Stimulated activated memory B cell treated with anti-CD40 and anti-IgM and Interleukin-4, amounts not matched to agents 10 μg/mL and 1 μg/mL and 100 μg/mL, for 72 hours (primary cell): ENCODE measurements at places on chromosomes 1 and 21.

GRCh38 chr1:161982507-161982895, 41.2 kb downstream of the OLFML2B start:
- no peak overlapping the region for H3K27ac ChIP-seq
- no peak for ATAC-seq
- H3K36me3 ChIP-seq, result no peaks in the 10 kb centered on the region

DNA sequence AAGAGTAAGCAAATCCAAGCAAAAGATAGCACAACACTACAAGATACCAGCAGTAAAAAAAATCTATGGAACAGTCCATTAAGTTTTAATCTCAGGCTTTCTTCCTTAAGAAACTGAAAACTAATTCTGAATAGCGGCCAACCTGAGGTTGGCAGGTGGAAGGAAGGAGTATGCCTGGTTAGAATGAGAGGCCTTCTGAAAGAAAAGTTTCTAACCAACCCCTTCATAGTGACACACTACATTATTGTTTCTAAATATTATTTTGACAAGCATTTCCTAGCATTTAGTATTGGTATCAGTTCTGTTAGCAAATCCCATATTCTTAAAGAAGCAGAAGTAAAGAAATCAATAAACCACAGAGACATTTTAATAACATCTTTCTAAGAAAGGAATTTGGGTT, 205.7 kb upstream of the PTBP2 start:
- no peaks in the 10 kb centered on the region for H3K36me3 ChIP-seq
- ATAC-seq, result no peak
- no peaks in the 10 kb centered on the region for H3K27me3 ChIP-seq
- no peaks in the 10 kb centered on the region for H3K4me1 ChIP-seq
- H3K4me3 ChIP-seq, result no peak overlapping the region

DNA sequence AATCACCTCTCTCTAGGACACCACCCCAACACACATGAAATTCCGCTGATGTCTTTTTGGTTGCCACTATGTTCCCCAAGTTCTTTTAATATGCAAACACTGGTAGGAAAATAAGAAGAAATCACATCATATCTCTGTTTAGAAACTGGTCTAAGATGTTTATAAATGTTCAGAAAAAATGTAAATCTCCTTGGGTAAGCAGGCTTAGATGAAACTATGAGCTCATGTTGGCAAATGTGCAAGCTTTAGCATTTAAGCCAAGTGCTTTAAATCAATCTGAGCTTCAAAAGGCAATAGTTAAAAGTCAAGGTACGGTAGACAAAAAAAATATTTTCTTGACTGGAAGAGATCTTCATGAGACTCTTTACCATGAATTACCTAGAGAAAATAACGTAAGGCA, 25.2 kb upstream of the SLAMF9 start:
- peaks cover 46% of the 10 kb centered on the region for H3K27me3 ChIP-seq
- ATAC-seq, result no peak
- no peak overlapping the region for H3K4me3 ChIP-seq
- H3K27ac ChIP-seq, result no peak overlapping the region
- H3K4me1 ChIP-seq, result no peaks in the 10 kb centered on the region
- H3K36me3 ChIP-seq, result no peaks in the 10 kb centered on the region

- H3K27me3 ChIP-seq, result peaks cover 20% of the 10 kb centered on the region
- H3K4me1 ChIP-seq, result no peaks in the 10 kb centered on the region
- H3K4me3 ChIP-seq, result no peak overlapping the region
- H3K27ac ChIP-seq, result no peak overlapping the region
- no peak for ATAC-seq
Observed at GRCh38 chr21:45680215-45680614, 36.7 kb downstream of the PCBP3 start.

GRCh38 chr1:78722105-78722504, 72.5 kb downstream of the IFI44 start:
- no peak overlapping the region for H3K27ac ChIP-seq
- H3K27me3 ChIP-seq, result no peaks in the 10 kb centered on the region
- no peak overlapping the region for H3K4me3 ChIP-seq
- H3K4me1 ChIP-seq, result no peaks in the 10 kb centered on the region
- ATAC-seq, result no peak

GRCh38 chr1:60596791-60597750, 485.3 kb upstream of the NFIA start:
- no peak overlapping the region for H3K27ac ChIP-seq
- H3K36me3 ChIP-seq, result no peaks in the 10 kb centered on the region

GRCh38 chr1:86138746-86139145, 17.8 kb downstream of the COL24A1 start:
- no peaks in the 10 kb centered on the region for H3K36me3 ChIP-seq
- H3K27ac ChIP-seq, result no peak overlapping the region
- H3K4me3 ChIP-seq, result no peak overlapping the region

GRCh38 chr21:45451771-45452182, 46.8 kb downstream of the COL18A1 start:
- no peak overlapping the region for H3K27ac ChIP-seq
- H3K27me3 ChIP-seq, result peaks cover 29% of the 10 kb centered on the region
- H3K4me1 ChIP-seq, result no peaks in the 10 kb centered on the region
- no peaks in the 10 kb centered on the region for H3K36me3 ChIP-seq
- H3K4me3 ChIP-seq, result no peak overlapping the region
- no peak for ATAC-seq

- peak within 1 kb of the TSS; percentile 82 for H3K27ac ChIP-seq
- H3K4me1 ChIP-seq, result peaks cover 38% of the 10 kb centered on the region
- no peaks in the 10 kb centered on the region for H3K27me3 ChIP-seq
- no peaks in the 10 kb centered on the region for H3K36me3 ChIP-seq
- H3K4me3 ChIP-seq, result peak within 1 kb of the TSS; percentile 87
- peak; percentile 100 for ATAC-seq
Observed at GRCh38 chr1:3796215-3797061, at the start of gene LRRC47. TSS of gene LRRC47 (minus strand) at chr1:3796498. CDS start at chr1:3796476, 22 bp downstream.

GRCh38 chr1:205497351-205497750, 7.1 kb upstream of the CDK18 start:
- H3K4me1 ChIP-seq, result no peaks in the 10 kb centered on the region
- no peak overlapping the region for H3K27ac ChIP-seq
- peaks cover 51% of the 10 kb centered on the region for H3K27me3 ChIP-seq
- ATAC-seq, result no peak
- no peak overlapping the region for H3K4me3 ChIP-seq
- H3K36me3 ChIP-seq, result no peaks in the 10 kb centered on the region

DNA sequence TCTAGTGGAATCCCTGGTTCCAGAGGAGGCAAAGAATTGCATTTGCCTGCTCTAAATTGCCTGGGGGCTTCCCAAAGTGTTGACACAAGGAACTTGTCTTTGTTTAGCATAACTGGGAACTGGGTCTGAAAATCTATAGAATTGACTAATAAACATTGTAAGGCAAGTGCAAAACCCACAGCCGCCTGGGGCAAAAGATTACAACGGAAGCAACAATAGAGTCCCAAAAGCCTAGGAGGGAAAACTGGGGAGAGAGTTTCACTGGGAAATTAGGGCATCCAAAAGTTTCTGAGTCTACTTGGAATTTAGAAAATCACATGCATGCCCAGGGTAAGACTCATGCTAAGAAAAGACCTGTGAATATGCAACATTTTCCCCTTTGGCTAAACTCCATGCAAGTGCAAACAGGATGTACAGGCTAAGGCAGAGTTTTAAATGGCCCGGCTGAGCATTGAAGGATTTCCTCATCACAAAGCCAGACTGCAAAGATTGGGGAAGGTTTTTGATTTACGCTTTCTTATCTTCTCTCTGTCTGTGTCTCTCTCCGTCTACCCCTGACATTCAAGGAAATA, 725.3 kb upstream of the NCAM2 start:
- H3K36me3 ChIP-seq, result no peaks in the 10 kb centered on the region
- H3K27ac ChIP-seq, result no peak overlapping the region
- ATAC-seq, result no peak
- no peaks in the 10 kb centered on the region for H3K27me3 ChIP-seq
- H3K4me1 ChIP-seq, result no peaks in the 10 kb centered on the region
- H3K4me3 ChIP-seq, result no peak overlapping the region

- H3K4me3 ChIP-seq, result no peak overlapping the region
- H3K27ac ChIP-seq, result no peak overlapping the region
- peaks cover 9% of the 10 kb centered on the region for H3K27me3 ChIP-seq
- ATAC-seq, result no peak
Observed at GRCh38 chr1:211910113-211910884, 79.7 kb upstream of the LPGAT1 start.

DNA sequence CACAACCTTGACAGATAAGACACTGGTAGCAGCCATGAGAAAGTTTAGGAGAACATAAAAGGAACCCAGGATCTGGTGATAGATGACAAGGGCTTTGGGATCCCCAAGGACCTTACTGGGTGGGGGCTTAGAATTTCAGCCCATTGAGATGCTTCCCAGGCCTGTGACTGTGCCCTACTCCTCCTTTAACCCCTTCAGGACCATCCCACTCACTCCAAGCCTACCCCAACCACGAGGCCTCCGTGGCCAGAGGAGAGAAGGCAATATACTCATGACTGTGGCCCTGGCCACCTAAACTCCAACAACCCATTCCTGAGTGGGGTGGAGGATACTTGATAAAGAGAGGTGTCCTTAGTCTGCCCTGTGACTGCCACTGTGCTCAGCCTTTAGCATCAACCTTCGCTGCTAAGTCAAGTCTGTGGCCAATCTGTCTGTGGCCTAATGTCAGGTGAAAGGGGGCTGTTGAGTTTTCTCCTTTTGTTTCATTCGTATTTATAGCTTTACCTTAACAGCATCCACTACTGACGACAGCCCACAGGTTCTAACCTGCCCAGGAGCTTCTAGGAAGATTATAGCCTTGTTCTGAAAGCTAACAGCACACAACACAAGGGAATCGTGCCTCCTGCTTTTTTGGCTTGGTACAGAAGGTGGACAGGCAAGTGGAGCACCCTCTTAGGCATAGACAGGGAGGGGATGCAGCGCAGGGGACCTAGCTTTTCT, 16.9 kb upstream of the BCAR3 start:
- peak overlapping the region; percentile 91 for H3K27ac ChIP-seq
- no peaks in the 10 kb centered on the region for H3K27me3 ChIP-seq
- H3K4me3 ChIP-seq, result no peak overlapping the region
- no peaks in the 10 kb centered on the region for H3K36me3 ChIP-seq

- H3K27me3 ChIP-seq, result peaks cover 40% of the 10 kb centered on the region
- no peak for ATAC-seq
- no peak overlapping the region for H3K4me3 ChIP-seq
- H3K4me1 ChIP-seq, result peaks cover 5% of the 10 kb centered on the region
- peak overlapping the region; percentile 9 for H3K27ac ChIP-seq
Observed at GRCh38 chr1:204123376-204123775, 28.5 kb downstream of the ETNK2 start.

DNA sequence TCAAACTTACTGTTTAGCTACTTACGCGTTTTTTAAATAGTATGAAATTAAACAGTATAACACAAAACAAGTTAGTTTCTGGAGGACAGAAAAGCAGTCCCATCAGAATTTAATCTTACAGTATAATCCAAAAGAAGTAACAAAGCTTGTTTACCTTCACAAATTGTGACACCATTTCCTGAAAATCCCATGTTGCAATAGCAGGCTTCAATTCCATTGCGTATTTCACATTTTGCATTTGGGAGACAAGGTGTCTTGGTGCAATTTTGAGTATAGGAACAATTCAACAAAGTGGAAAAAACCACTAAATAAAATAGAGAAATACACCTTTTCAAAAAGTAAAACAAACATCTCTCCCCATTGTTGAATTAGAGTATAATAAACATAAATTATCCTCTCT, 1.6 kb downstream of the ADGRL4 start:
- no peak for ATAC-seq
- H3K27me3 ChIP-seq, result no peaks in the 10 kb centered on the region
- no peaks in the 10 kb centered on the region for H3K36me3 ChIP-seq
- H3K4me3 ChIP-seq, result no peak overlapping the region
- H3K27ac ChIP-seq, result no peak overlapping the region

- H3K27ac ChIP-seq, result no peak overlapping the region
- no peaks in the 10 kb centered on the region for H3K27me3 ChIP-seq
- H3K4me1 ChIP-seq, result no peaks in the 10 kb centered on the region
- no peak overlapping the region for H3K4me3 ChIP-seq
Observed at GRCh38 chr21:28852706-28853105, 140.0 kb downstream of the LTN1 start.

DNA sequence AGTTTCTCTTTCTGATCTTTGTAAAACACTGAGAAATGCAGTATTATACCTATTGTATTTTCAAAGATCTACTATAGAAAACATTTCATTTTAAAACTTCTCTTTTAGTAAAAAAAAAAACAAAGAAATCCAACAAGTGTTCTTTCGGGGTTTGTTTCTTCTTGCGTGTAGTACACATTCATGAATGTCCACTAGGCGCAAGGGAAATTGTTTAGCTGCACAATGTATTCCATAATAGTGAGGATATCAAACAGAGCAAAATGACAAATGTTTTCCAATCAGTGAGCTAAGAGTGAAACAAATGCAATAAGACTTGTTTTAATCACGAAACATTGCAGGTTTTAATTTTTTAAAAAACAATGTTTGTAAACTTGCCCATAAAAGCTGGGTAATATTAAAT, 68.6 kb downstream of the LHX8 start:
- H3K27ac ChIP-seq, result no peak overlapping the region
- no peak overlapping the region for H3K4me3 ChIP-seq
- no peaks in the 10 kb centered on the region for H3K36me3 ChIP-seq
- ATAC-seq, result no peak

GRCh38 chr21:44304877-44305293, 5.0 kb downstream of the PFKL start:
- H3K27ac ChIP-seq, result peak overlapping the region; percentile 0
- H3K4me1 ChIP-seq, result peaks cover 57% of the 10 kb centered on the region
- no peaks in the 10 kb centered on the region for H3K27me3 ChIP-seq
- H3K4me3 ChIP-seq, result no peak overlapping the region

DNA sequence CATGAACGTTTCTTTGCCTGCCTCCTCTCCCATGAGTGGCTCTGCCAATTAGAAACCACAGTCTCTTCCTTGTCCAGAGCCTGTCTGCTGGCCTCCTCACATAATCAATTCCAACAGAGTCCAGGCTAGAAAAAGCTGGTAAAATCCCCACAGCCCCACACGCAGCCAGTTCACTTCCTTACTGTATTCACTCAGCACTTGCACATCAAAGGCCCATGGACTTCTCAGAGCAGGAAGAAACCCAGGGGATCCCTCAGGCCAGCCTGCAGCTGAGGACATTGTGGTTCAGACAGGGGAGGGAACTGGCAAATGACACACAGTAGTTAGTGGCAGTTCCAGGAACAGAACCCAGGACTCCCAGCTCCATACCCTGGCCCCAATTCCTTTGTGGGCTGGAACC, 171.6 kb upstream of the EDN2 start:
- H3K27ac ChIP-seq, result peak overlapping the region; percentile 68
- ATAC-seq, result no peak
- H3K27me3 ChIP-seq, result no peaks in the 10 kb centered on the region
- H3K4me3 ChIP-seq, result peak overlapping the region; percentile 3

DNA sequence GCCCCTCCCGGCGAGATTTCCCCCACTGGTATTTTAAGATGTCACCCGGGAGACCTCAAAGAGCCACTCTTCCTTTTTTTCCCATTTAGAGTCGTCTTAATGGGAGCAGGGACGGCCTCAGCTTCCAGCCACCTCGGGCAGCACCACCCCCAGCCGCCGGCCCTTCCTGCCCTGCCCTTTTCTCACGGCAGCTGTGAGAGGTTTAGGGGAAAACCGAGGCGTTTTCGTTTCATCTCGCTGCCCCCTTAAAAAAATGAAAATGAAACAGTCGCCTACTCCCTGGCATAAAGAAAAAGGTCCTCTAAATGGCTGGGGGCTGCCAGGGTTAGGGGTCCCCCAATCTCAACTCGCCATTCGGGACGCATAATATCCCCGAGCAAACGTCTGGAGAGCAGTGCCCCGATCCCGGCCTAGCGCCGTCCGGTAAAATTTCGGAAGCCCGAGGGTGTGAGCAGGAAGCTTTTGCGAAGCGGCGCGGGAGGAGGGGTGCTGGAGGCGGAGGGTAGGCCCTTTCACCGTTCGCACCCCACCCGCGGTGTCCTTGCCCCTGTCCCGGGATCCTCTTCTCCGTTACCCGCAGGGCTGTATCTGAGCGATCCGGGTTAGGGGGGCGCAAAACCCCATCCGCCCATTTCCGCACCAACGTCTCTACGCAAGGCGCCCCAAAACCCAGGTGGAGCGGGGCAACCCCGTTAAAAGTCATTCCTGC, 1.2 kb downstream of the RUNX3 start:
- peaks cover 46% of the 10 kb centered on the region for H3K36me3 ChIP-seq
- H3K4me1 ChIP-seq, result peaks cover 75% of the 10 kb centered on the region
- ATAC-seq, result peak; percentile 21
- no peaks in the 10 kb centered on the region for H3K27me3 ChIP-seq
